Stimulated activated CD8-positive, alpha-beta memory T cell treated with anti-CD3 and anti-CD28 coated beads, Interleukin-7, amount 100 ng/mL, for 4 hours (primary cell): ENCODE measurements at places on chromosomes 5 and 9.

- DNase-seq, result no peak
Measured at GRCh38 chr9:132341177-132341840, 13.5 kb downstream of the SETX start.

DNA sequence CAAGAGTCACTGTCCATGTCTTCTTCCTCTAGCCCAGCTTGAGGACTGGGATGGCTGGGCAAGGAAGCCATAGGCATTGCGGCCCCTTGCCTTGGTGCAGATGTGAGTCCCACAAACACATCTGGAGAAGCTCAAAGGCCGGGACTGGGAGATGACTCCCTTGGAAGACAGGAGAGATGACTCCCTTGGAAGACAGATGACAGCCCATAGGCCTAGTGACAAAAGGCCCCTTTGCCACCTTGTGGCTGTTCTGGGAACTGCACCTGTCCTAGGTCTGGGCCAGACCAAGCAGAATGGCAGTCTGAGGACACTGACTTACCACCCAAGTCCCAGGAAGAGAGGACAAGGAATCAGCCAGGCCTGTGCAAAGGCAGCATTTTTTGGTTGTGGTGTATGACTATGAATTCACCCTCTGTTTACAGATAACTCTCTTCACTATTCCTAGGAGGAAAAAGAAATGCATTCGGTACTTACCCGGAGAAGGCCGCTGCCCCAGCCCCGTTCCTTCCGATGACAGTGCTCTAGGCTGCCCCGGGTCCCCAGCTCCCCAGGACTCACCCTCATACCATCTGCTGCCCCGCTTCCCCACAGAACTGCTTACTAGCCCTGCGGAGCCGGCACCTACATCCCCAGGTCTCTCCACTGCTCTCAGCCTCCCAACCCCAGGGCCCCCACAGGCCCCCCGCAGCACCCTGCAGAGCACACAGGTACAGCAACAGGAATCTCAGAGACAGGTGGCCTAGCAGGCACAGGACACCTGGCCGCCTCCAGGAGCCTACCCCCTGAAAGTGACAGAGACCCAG, 30.8 kb downstream of the SKP1 start:
- DNase-seq, result peak; percentile 67

- no peak for DNase-seq
Measured at GRCh38 chr5:90612919-90613318, 54.3 kb downstream of the ADGRV1 start.

- DNase-seq, result no peak
Measured at GRCh38 chr5:134146651-134147518, 29.9 kb downstream of the SKP1 start.

DNA sequence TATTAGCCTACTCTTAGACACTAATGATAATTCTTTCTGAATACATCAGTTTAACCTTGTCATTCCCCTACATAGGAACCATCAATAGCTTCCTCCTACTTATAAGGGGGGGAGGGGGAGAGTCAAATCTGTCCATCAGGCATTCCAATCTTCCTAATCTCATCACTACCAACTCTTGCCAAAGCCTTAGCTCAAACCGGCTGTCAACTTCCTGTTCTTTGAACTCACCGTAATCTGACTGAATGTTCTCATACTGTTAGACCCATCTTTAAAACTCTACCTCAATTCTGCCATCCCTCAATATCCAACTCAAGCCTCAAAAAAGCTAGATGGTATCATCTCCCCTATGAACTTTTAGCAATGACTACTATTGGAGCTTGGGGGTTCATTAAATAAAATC, 41.9 kb upstream of the RNF38 start:
- no peak for DNase-seq

- DNase-seq, result no peak
Measured at GRCh38 chr5:103360475-103360874, 101.9 kb downstream of the MACIR start.

DNA sequence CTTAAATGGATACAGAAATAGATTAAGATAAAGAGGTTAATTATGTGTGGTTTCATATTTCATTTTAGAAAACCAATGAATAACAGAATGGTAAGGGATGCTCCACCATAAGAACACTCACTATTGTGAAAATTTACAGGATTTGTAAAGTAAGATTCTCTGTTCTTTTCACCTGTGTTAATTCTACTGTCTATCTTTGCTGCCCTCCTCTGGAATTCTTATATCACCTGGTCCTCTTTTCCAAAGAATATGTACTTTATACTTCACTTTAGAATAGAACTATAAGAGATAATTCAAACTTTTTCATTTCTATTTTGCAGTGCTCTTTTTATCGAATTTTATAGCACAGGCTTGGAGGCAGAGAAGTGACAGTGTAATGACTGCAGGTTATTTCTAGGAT, 213.4 kb downstream of the LURAP1L start:
- DNase-seq, result no peak

- DNase-seq, result no peak
Measured at GRCh38 chr5:158387499-158387898, 528.6 kb upstream of the CLINT1 start.

GRCh38 chr5:179771311-179771895, 22.4 kb upstream of the LTC4S start:
- DNase-seq, result no peak

DNA sequence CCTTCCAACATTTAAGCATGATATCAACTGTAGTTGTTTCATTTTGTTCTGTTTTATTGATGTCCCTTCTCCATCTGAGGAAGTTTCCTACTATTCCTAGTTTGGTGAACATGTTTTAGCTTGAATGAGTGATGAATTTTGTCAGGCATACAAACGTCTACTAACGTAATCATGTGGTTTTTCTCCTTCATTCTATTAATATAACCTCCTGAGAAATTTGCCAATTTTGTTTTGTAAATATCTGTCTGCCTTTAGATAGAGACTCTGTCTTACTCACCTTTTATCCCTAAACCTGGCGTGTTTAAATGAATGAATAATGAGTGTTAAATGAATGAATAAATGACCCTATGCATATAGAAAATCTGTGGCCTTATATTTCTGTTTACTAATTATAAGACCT, 26.5 kb upstream of the NREP start:
- no peak for DNase-seq

DNA sequence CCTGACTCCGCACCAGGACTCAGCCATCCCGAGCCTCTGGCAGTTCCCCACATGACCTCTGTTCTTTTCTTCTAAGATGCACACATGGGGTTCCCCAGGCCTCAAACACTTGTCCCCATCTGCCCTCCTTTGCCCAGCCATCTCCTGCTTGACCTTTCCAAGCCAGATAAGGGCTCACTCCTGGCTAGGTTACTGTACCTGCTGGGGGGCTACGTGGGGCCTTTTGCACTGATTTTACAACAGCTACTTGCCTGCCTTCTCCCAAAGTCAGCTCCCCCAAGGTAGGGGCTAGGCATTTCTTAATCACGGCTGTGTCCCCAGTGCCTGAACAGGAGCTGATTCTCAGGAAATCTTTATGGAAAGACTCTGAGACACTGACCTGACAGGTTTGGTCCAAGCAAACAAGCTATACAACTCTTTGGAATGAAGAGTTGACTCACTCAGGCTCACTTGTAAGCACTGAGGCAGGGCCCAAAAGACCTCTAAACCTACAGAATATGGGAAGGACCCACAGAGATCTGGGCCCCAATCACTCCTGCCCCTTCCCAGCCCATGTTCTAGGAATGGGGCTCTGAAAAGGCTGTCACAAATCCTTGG, 2.5 kb downstream of the MACROH2A1 start:
- DNase-seq, result no peak

- no peak for DNase-seq
Measured at GRCh38 chr9:88694625-88695024, 159.6 kb downstream of the NXNL2 start.

- DNase-seq, result no peak
Measured at GRCh38 chr5:64566310-64566916, 60.6 kb downstream of the RGS7BP start.

DNA sequence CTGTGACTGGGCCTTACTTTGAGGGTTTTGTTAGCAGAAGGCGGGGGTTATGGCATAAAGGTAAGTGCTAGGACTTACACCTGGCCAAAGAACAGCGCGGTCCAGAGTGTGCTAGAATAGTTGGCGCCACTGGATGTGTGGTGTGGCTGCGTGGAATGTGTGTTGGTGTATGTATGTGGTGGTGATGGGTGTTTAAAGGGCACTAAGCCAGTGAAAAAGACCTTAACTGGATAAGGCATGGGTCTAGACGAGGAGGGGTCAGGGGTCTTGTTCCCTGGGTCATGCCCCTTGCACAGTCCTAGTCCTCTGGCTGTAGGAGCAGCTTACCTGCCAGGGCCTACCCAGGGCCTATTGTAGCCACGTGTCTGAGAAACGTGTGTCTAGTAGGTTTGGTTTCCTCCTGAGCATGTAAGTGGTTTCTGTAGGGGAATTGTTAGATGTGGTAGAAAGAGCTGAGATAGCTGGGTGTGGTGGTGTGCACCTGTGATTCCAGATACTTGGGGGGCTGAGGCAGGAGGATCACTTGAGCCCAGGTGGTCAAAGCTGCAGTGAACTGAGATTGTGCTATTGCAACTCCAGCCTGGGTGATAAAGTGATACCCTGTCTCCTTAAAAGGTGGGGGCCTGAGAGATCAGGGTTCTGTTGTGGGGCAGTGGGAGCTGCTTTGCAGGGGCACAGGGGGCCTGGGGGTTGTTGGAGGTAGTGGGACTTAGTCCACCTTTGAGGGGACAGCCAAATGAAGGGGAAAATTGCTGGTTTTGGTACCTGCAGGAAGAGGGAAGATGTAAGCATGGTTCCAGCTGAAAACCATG, 55.2 kb downstream of the HSPA4 start:
- no peak for DNase-seq

- no peak for DNase-seq
Measured at GRCh38 chr9:22037954-22038690, 29.0 kb upstream of the CDKN2B start.

DNA sequence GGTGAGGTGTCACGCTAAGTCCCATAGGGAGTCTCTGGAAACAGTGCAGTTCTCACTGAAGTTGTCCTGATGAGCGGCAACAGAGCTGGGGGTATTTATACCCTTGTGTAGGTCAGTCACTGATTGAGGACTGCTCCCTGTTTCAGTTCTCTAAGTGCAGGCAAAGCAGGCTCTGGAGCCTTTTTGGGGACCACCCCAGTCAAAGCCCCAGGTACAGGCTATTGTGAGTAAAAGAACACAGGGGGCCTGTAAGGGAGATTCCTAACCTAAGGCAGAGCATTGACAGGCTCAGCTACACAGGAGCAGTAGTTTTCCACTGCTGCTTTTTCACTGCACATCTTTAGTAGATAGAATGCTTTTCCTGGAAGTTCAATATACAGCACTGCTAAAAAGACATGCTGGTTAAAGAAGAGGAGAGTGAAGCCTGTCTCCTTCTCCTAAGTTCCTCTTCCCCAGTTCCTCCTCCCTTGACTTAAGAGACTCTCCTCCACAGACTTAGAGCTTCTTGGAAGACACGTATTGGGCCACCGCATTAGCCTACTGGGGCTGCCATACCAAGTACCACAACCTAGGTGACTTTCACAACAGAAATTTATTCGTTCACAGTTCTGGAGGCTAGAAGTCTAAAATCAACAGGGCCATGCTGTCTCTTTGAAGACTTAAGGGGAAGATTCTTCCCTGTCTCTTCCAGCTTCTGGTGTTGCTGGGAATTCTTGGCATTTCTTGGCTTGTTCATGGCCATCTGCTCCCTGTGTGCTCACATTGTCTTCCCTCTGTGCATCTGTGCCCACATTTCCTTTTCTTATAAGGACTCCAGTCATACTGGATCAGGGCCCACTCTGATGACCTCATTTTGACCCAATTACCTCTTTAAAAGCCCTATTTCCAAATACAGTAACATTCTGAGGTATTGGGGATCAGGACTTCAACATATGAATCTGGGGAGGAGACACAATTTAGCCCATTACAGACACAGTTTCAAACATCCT, 221.0 kb downstream of the ESM1 start:
- no peak for DNase-seq

GRCh38 chr9:28720746-28721145, 1147.5 kb upstream of the C9orf72 start:
- DNase-seq, result no peak

GRCh38 chr5:145495741-145496140, 339.4 kb downstream of the PRELID2 start:
- no peak for DNase-seq

- no peak for DNase-seq
Measured at GRCh38 chr9:109168170-109168569, 1.1 kb upstream of the FRRS1L start.

DNA sequence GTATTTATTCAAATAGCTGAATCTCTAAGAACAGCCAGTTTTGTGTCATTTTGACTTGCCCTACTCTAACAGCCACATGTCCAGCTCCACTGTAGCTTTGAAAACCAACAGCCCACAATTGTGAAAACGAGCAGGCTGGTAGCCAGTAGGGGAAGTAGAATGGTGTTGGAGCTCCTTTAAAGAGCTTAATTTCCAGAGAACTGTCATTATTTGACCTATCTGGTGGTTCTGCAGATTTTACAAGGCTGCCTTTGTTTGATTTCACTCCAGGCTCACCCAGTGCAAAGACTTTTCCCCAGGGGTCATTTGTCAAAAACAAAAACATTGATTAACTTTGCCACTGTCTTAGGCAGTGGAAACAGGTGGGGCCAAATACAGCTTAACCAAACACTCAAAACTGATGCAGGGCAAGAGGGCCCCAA, 3.2 kb upstream of the PJA2 start:
- DNase-seq, result no peak

GRCh38 chr5:137995077-137995748, 37.7 kb downstream of the FAM13B start:
- no peak for DNase-seq

DNA sequence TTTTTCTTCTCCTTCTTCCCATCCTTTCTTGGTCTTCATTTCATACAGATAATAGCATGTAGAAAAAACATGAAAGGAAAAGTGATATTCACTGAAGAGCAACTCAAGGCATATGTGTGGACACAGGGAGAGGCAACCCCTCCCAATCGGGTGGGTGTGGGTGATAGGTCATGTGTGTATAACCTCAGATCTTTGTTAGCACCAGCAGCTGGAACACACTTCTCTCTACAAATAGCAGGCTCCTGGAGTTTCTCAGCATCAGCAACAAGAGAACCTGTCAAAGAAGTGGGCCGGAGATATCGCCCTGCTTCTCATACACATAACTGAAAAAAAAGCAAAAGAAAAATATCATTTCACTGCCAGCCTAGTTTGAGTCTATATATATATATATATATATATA, 426.4 kb downstream of the DTWD2 start:
- DNase-seq, result no peak
